ENCODE measurements at places on chromosomes 2 and 18.

GRCh38 chr2:112881217-112881985 lies 29.6 kb upstream of the IL37 start:
- peak; percentile 75 for DNase-seq

- DNase-seq = no peak
Observed at GRCh38 chr2:148658807-148659722, 14.5 kb downstream of the EPC2 start.

- DNase-seq = no peak
Observed at GRCh38 chr2:191311-192190, 72.3 kb downstream of the SH3YL1 start.

DNA sequence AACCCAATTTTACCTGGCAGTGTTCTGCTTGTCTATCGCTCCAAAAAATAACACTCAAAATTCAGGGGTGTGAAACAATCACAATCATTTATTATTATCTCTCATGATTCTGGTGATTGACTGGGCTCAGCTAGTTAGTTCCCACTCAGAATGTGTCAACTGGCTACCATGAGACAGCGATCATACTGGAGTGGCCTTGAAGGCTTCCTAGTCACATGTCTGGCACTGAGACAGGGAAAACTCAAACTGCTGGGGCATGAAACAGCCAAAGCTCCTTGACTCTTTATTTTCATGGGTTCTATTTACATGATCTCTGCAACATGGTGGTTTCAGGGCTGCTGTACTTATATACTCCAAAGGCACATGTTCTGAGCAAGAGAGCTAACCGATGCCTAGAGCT lies 6.2 kb upstream of the ANXA4 start:
- no peak for DNase-seq

DNA sequence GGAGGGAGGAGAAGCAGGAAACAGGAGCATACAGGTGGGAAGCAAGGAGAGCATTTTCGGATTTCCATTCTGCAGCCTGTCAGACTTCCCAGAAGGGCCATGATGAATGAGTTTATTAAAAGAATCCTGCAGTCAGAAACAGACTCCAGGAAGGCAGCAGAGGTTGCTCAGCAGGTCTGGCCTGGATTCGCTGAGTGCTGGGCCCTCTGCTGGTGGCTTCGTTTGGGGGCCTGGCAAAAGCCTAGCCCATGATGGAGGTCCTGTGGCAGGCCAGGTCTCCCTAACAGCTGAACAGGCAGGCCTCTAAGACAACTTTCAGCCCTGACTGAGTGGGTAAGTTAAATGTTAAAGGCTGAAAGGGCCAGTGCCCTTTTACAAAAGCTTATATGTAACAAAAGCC lies 108.2 kb upstream of the CAPN13 start:
- no peak for DNase-seq

- DNase-seq = no peak
Observed at GRCh38 chr2:62845256-62845655, 139.7 kb downstream of the EHBP1 start.

DNA sequence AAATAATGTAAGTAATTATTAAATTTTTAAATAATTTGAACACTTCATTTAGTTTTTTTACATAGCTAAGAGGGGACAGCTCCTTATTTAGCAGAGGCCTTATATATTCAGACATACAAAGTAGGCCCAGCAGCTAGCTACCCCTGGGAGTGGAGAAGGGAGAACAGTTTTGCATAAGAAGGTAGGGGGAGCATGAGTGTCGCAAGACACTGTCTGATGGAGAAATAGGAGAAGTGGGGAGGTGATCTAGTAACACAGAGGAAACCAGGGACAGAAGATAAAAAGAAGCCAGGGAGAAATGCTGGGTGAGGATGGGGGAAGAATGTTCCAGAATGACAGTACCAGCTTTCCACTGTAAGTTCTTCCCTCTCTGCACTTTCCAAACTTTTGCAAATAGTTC lies 16.0 kb upstream of the RGPD4 start:
- DNase-seq = no peak

- DNase-seq = no peak
Observed at GRCh38 chr18:63445037-63445436, 22.8 kb upstream of the VPS4B start.

DNA sequence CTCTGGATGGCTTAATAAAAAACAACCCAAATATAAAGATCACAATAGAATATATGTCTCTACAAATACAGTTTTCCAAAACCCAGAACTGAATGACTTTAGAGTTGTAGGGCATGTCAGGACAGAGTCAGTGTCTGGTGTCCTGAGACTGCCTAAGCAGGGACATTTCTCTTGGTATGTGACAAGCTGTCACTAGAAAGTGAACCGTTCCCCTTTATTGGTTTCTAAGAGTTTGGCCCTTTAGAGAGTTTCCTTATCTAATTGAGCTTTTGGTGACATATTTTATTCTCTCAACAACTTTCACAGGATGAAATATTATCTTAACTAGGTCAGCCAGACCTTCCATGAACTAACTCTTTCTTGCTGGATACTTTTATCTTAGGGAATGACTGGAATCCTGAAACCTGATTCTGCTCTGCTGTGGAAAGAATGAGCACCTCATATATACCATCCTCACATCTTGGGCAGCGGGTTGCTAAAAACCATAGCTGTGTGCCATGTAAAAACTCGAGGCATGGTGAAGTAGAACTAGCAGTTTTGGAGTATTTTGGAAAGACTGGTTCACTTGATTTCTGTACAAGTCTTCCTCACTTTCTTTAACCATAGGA lies 54.8 kb downstream of the CAVIN2 start:
- no peak for DNase-seq

- no peak for DNase-seq
Observed at GRCh38 chr2:113895819-113896563, 6.1 kb downstream of the ACTR3 start.

DNA sequence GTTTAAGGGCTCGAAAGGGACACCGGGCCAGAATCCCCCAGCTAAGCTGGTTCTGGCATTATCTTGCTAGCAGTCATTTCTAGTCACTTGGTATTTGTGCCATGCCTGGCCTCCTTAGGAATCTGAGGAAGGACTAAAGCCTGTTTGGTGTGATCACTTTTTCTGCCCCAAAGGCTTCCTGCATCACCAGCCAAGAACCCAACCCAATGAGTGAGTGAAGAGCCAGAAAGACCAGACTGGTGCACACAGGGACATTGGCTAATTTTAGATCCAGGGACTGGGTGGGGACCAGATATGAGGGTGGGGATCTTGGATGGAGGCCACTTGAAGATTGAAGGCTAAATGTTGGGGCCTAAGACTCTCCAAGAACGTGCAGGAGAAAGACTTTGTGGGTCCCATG lies 411.9 kb upstream of the TNP1 start:
- DNase-seq = no peak

DNA sequence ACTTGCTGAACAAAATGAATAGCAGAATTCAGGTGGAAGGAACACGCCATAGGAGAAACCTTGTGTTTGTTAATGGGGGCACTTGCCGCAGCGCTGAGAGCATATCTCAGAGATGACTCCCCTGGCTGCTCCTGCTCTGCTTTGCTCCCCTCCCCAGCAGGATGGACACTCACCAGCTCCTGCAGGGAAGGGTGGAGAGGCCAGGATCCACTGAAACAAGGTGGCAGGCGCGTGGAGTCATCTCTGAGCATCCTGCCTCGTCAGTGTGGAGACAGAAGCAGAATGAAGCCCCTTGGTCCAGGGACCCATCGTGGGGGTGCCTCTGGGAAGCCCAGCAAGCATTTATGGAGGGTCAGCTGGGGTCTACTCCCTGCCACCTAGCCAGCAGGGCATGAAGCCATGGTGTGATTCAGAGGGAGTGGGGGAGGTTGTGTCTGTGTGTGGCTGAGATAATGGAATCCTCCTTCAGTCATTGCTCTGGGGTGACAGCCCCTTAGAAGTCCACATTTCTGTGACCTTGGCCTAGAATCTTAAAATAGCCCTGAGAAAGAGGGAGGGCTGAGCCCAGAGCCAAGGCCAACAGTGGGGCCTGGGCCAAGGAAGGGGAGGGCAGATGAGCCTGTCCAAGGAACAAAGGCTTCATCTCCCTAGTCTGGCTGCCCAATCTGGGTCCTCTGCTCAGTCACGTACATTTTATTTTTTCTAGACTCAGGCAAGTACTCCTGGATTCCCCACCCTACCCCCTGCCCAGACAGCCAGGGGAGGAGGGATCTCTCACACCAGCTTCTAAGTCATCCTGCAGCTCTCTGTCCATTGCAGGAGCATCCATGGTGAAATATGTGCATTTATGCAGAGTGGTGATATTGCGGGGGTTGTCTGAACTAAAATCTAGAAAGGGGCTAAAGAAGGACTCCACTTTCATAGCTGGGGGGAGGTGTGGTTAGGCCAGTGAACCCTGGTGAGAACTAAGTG lies 215.4 kb downstream of the ZBTB7C start:
- DNase-seq = no peak

DNA sequence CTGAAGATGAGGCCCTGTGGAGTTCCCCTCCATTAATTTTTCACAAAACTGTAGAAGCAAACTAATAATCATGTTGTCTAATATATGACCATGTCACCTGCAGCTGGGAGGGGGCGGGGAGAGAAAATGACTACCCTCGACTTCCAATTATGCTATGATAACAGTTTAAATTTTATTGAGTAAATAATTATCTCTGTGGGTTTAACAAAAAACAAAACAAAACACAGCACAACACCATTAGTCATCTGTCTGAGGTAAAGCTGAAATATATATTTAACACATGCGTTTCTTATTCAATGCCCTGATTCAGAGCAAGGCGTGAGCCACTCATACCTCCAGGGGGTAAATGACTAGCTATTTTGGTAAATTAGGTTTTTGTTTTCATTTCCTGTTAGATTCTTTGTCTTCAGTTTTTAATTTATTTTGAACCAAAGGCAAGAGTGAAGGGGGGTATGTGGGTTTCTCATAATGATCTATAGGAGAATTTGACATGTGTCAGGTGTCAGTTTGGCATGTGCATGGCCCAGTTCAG lies 77.4 kb upstream of the ZCCHC2 start:
- no peak for DNase-seq

- DNase-seq = no peak
Observed at GRCh38 chr2:134301099-134301927, 47.4 kb downstream of the MGAT5 start.

- DNase-seq = no peak
Observed at GRCh38 chr2:9100080-9100876, 96.8 kb upstream of the MBOAT2 start.

DNA sequence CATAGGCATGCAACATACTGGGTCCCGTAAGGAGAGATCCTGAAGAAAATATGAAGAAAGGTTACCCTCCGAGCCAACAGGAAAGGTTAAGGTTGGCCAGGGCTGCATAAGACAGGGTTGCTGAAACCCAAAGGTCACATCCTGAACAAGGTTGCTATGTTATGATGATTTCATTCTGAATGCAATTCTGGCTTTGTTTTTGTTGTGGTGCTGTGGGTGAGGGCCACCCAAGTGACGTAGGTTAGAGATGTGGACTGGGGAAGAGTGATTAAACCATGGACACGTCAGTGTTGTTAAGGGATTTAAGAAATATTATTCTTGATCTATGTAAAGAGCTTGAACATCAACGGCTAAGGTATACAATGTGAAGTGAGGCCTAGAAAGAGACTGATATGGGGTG lies 60.0 kb downstream of the ZEB2 start:
- DNase-seq = no peak

- DNase-seq = no peak
Observed at GRCh38 chr2:149075853-149076252, 37.4 kb downstream of the LYPD6B start.

DNA sequence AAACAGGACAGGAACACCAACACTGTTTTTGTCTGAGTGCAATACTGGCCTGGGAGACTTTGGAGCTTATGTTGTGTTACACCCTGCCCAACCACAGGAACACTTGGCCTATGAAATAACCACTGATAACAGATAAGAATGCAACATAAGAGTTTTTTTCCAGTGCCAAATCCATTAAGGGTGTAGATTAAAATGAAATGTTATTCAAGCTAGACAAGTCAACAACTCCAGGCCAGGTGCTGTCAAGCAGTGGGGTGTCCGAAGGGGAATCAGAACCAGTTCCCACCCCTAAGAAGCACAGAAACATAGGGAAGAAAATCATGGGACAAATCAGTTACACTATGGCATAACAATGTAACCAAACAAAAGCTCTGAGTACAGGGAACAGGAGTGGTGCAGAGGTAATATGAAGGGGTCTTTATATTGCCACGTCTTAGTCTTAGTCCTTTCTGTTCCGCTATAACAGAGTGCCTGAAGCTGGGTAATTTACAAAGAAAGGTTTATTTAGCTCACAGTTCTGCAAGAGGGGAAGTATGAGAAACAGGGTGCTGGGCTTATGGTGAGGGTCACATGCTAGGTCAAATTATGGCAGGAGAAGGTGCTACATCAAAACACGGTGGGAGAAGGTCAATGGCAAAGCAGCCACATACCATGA lies 3.8 kb downstream of the AFG3L2 start:
- no peak for DNase-seq

DNA sequence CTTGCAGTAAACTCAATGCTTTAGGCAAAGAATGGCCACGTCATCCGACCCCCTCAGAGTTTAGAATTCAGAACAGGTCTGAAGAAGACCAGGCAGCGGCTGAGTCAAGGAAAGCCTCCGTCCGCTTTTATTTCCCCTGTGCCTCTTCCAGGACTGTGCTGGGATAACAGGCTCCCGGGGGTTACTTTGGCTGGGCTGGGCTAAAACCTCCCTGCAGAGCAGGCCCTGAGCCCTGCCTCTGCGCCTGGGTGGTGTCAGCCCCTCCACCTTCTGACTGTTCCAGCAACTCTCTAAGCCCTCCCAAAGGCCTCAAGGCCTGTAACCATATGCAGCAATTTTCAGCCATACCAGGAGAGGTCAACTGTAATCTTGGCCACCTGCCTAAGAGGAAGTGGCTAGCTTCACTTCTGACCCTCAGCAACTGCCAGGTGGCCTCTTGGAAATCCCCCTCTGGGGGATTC lies 166.5 kb downstream of the RPIA start:
- no peak for DNase-seq

GRCh38 chr2:213147538-213147937 lies 3.9 kb downstream of the IKZF2 start:
- no peak for DNase-seq

DNA sequence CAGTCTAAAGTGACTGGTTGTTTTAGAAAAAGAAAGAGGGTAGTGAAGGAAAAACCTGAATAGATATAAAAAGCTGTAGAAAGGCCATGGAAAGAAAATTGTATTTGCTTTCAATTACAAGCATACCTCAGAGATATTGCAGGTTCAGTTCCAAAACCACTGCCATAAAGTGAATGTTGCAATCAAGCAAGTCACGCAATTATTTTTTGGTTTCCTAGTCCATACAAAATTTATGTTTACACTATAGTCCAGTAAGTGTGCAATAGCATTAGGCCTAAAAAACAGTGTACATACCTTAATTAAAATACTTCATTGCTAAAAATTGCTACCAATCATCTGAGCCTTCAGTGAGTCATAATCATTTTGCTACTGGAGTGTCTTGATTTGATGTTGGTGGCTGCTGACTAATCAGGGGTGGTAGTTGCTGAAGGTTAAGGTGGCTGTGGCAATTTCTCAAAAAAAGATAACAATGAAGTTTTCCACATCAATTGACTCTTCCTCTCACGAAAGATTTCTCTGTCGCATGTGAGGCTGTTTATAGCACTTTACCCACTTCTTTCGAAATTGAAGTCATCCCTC lies 2003.8 kb upstream of the PIK3C3 start:
- DNase-seq = no peak

- DNase-seq = no peak
Observed at GRCh38 chr2:49251766-49252165, 97.5 kb upstream of the FSHR start.

GRCh38 chr2:223591596-223591995 lies 10.6 kb downstream of the SCG2 start:
- no peak for DNase-seq

- no peak for DNase-seq
Observed at GRCh38 chr2:224561234-224562005, 23.7 kb downstream of the CUL3 start.

GRCh38 chr2:52429740-52430139 lies 1337.9 kb upstream of the CHAC2 start:
- no peak for DNase-seq

- DNase-seq = no peak
Observed at GRCh38 chr18:78641689-78642231, 337.9 kb upstream of the SALL3 start.

All from head of caudate nucleus (tissue), 42 donors.